ENCODE measurements at places on chromosomes 5 and 9. TPM values are rescaled to one million over a fixed set of nuclear protein-coding genes. Genes with fewer than 3 reads are reported as not detected.
A peak's percentile ranks its signal among the peaks of the same experiment; 100 is the strongest.

Gene PLAC8L1
- total RNA-seq, result not detected

Gene SPINK4
- not detected for total RNA-seq

Gene CLIC3
- 94.8 TPM for total RNA-seq

Gene BBLN
- total RNA-seq, result 214 TPM

Gene AGXT2
- total RNA-seq, result not detected

Gene FOXD4L4
- 0.38 TPM for total RNA-seq

Gene VDAC1
- 151 TPM for total RNA-seq

Gene ENTREP1
- 4.2 TPM for total RNA-seq

GRCh38 chr5:115050866-115051265, 118.8 kb downstream of the TRIM36 start:
- no peak overlapping the region for H3K4me3 ChIP-seq
- no peaks in the 10 kb centered on the region for H3K27me3 ChIP-seq
- no peak for DNase-seq
- H3K27ac ChIP-seq, result no peak overlapping the region

DNA sequence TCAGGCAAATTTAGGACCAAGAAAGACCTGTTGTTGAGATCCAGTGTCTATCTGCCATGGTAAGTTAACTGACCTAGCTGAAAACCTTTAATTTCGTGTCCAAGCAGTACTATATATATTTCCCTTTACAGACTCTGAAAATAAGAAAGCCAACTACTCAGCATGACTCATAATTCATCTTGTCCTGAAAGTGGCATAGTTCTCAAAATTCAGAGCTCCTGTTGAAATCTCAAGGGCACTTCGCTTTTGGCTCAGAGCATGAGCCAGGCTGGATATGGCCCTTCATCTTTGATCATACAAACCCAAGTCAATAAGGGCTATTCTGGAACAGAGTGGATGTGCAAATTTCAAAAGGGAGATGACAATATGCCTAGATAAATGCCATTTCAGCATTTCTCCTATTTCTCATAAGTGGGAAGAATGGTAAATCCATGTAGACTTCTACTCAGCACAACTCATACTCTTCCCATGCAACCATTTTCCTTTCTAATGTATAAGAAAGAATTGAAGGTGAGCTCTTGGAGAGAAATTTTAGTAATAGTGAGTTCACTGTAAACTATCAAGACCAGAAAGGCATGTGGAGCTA, 567.9 kb upstream of the DAB2 start:
- no peaks in the 10 kb centered on the region for H3K36me3 ChIP-seq
- no peak overlapping the region for H3K4me3 ChIP-seq
- H3K27me3 ChIP-seq, result no peaks in the 10 kb centered on the region
- DNase-seq, result no peak
- H3K4me1 ChIP-seq, result no peaks in the 10 kb centered on the region
- no peak overlapping the region for H3K27ac ChIP-seq

GRCh38 chr5:140240987-140241706, 61.8 kb downstream of the PFDN1 start:
- peaks cover 59% of the 10 kb centered on the region for H3K4me1 ChIP-seq
- H3K27ac ChIP-seq, result peak overlapping the region; percentile 77

- H3K27ac ChIP-seq, result no peak overlapping the region
- no peaks in the 10 kb centered on the region for H3K27me3 ChIP-seq
- DNase-seq, result no peak
- no peaks in the 10 kb centered on the region for H3K4me1 ChIP-seq
- H3K36me3 ChIP-seq, result no peaks in the 10 kb centered on the region
- H3K4me3 ChIP-seq, result no peak overlapping the region
Measured at GRCh38 chr5:111854186-111854585, 97.2 kb upstream of the NREP start.

- no peaks in the 10 kb centered on the region for H3K4me1 ChIP-seq
- no peaks in the 10 kb centered on the region for H3K36me3 ChIP-seq
- H3K4me3 ChIP-seq, result no peak overlapping the region
- H3K27ac ChIP-seq, result no peak overlapping the region
Measured at GRCh38 chr5:153661897-153662296, 171.4 kb downstream of the GRIA1 start.

- no peak overlapping the region for H3K4me3 ChIP-seq
- no peaks in the 10 kb centered on the region for H3K27me3 ChIP-seq
- no peak overlapping the region for H3K27ac ChIP-seq
- no peak for DNase-seq
- H3K4me1 ChIP-seq, result peaks cover 14% of the 10 kb centered on the region
Measured at GRCh38 chr9:127393645-127394044, 3.3 kb upstream of the SLC2A8 start.

DNA sequence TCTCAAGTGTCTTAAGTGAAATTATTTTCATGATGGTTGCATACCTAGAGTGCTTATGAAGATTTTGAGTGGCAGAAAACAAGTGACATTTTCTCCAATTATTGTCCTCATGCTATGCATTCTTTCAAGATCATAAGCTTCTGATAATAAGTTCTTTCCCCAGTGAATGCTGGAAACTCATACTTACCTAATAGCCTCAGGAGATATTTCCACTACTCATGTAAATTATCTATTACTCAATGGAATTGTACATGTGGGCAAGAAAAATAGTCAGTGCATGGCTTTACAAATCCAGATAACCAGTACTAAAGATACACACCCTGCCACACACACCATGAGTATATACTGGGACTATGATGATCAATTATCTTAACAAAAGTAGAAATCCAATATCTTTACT, 1219.4 kb upstream of the C9orf72 start:
- H3K4me3 ChIP-seq, result no peak overlapping the region
- no peaks in the 10 kb centered on the region for H3K4me1 ChIP-seq
- no peaks in the 10 kb centered on the region for H3K36me3 ChIP-seq
- H3K27ac ChIP-seq, result no peak overlapping the region
- no peaks in the 10 kb centered on the region for H3K27me3 ChIP-seq
- DNase-seq, result no peak

DNA sequence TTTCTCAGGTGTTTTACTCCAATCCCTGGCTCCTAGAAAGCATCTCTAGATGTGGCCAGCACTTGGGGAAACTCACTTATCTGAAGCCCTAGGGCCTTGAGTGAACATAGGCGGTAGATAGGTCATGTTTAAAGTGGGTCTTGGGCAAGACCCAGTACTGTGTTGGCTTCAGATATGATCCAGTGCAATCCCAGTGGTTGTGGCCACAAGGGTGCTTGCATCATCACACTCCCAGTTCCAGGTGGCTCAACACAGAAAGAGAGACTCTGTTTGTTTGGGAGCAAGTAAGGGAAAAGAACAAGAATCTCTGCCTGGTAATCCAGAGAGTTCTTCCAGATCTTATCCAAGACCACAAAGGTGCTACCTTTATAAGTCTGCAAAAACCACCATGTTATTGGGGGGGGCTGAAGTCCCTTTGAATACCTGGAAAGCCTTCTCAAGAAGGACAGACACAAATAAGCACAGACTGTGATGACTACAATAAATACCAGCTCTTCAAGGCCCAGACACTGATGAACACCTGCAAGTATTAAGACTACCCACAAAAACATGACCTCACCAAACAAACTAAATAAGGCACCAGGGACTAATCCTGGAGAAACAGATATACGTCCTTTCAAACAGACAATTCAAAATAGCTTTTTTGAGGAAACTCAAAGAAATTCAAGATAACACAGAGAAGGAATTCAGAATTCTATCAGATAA, 114.7 kb downstream of the LURAP1L start:
- H3K27ac ChIP-seq, result no peak overlapping the region
- H3K36me3 ChIP-seq, result no peaks in the 10 kb centered on the region
- DNase-seq, result no peak
- no peak overlapping the region for H3K4me3 ChIP-seq
- H3K27me3 ChIP-seq, result no peaks in the 10 kb centered on the region

DNA sequence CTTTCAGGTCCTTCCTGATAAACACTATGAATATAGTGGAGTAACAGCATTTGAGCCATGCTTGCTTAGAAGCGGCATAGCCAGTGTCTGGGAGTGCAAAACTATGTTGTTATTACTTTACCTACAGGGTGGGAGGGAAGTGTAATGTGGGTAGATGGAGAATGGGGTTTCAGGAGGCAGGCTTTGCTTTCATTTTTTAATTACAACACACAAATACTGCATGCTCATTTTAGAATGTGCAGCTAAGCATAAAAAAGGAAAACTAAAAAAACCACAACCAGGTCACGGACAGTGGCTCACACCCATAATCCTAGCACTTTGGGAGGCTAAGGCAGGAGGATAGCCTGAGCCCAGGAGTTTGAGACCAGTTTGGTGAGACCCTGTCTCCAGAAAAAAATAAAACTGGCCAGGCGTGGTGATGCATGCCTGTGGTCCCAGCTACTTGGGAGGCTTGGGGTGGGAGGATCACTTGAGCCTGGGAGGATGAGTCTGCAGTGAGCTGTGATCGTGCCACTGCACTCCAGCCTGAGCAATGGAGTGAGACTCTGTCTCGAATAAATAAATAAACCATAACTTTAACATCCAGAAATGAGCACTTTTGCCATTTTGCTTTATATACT, 20.2 kb downstream of the HAVCR1 start:
- no peak overlapping the region for H3K4me3 ChIP-seq
- no peak for DNase-seq
- H3K27ac ChIP-seq, result no peak overlapping the region

GRCh38 chr9:108443741-108444140, 412.0 kb downstream of the ACTL7B start:
- no peak for DNase-seq
- H3K4me3 ChIP-seq, result peak overlapping the region; percentile 53
- H3K36me3 ChIP-seq, result no peaks in the 10 kb centered on the region
- peaks cover 69% of the 10 kb centered on the region for H3K4me1 ChIP-seq
- no peaks in the 10 kb centered on the region for H3K27me3 ChIP-seq
- H3K27ac ChIP-seq, result peak overlapping the region; percentile 97

DNA sequence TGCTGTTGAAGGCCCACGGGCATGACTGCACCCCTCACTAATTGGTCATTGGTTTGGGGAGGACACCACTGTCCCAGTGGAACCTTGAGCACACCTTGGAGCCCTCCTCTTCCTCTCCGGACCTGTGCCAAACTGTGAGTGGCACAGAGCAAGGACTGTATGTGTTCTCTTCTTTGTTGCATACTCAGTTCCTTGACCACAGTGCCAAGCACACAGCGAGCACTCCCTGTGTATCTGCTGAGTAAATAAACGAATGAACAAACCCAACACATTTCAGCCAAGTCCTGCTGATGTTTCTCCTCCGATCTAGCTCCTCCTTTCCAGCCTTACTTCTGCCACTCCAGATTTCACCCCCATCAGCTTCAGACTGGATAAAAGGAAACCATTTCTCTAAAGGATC, 2.7 kb upstream of the TRIM52 start:
- H3K4me1 ChIP-seq, result peaks cover 19% of the 10 kb centered on the region
- H3K4me3 ChIP-seq, result no peak overlapping the region
- no peak for DNase-seq

DNA sequence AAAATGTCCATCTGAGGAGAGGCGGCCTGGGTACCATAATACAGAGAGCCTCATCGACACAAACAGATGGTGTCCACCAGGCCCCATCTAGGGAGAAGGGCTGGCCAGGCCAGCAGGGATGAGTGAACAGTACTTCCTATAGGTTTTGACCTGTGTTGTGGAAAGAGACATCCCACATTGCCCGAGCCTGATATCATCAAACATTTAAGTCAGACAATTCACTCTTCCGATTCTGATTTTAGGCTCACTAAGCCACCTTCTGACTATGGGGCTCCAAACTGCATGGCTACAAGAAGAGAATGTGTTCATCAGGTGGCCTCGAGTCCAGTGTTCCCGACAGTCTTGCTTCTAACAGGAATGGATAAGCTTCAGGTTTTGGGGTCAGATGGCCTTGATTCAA, 38.9 kb downstream of the SLC22A5 start:
- H3K27ac ChIP-seq, result peak overlapping the region; percentile 98
- DNase-seq, result no peak
- H3K36me3 ChIP-seq, result no peaks in the 10 kb centered on the region
- H3K27me3 ChIP-seq, result no peaks in the 10 kb centered on the region
- H3K4me1 ChIP-seq, result peaks cover 28% of the 10 kb centered on the region

DNA sequence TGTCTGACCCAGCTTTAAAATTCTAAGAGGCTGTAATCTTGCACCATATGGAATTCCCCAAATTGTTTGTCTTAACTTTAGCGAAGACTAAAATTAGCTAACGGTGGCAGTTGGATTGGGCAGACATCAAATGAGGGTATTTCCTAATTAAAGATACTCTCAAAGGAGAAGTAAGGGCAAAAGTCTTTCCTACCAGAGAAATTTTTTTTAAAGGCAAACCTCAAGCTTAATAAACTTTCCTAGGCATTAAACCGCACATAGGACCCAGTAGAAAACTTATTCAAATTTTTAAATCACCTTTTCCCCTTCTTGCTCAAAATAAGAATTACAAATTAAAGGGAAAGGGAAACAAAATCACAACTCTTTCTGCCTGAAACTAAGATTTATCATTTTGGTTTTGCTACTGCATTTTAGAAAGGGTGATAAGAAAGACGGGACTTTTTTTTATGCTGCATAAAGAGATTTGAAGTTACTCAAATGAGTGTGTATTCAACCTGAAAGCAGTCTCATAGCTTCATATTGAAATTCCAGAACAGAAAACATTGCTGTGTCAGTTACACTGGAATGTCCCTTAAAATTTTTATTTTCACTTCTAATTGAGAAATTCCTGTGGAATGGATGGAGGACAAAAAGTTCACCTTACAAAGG, 189.1 kb upstream of the PTGER4 start:
- no peak overlapping the region for H3K4me3 ChIP-seq
- H3K36me3 ChIP-seq, result no peaks in the 10 kb centered on the region
- H3K4me1 ChIP-seq, result no peaks in the 10 kb centered on the region
- no peaks in the 10 kb centered on the region for H3K27me3 ChIP-seq
- no peak for DNase-seq

DNA sequence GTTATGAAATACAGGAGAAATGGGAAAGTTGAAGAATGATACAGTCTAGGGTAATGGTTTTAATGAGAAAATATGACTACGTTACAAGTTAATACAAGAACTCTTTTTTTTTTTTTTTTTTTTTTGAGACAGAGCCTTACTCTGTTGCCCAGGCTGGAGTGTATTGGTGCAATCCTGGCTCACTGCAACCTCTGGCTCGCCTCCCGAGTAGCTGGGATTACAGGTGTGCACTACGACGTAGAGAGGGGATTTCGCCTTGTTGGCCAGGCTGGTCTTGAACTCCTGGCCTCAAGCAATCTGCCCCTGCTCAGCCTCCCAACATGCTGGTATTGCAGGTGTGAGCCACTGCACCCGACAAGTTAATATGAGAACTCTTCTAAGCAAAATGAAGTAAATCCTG, 77.1 kb upstream of the SELENOP start:
- no peak for DNase-seq
- H3K36me3 ChIP-seq, result no peaks in the 10 kb centered on the region
- H3K27me3 ChIP-seq, result no peaks in the 10 kb centered on the region
- no peak overlapping the region for H3K4me3 ChIP-seq
